Activated CD4-positive, alpha-beta T cell treated with anti-CD3 and anti-CD28 coated beads, Interleukin-2, amount 10 ng/mL, durations not matched to agents 7 days and 5 days (primary cell): ENCODE measurements at places on chromosomes 13 and 19. TPM values are rescaled to one million over a fixed set of nuclear protein-coding genes. Genes with fewer than 3 reads are reported as not detected.
A peak's percentile ranks its signal among the peaks of the same experiment; 100 is the strongest.

- no peaks in the 10 kb centered on the region for H3K36me3 ChIP-seq
- no peak overlapping the region for H3K4me3 ChIP-seq
- DNase-seq, result peak; percentile 53
- H3K27ac ChIP-seq, result no peak overlapping the region
Measured at GRCh38 chr13:32267836-32268439, 47.2 kb downstream of the ZAR1L start.

- H3K4me3 ChIP-seq, result no peak overlapping the region
- no peaks in the 10 kb centered on the region for H3K36me3 ChIP-seq
- H3K4me1 ChIP-seq, result no peaks in the 10 kb centered on the region
- no peak for DNase-seq
- no peaks in the 10 kb centered on the region for H3K27me3 ChIP-seq
Measured at GRCh38 chr19:20367811-20368294, 197.7 kb downstream of the ZNF737 start.

DNA sequence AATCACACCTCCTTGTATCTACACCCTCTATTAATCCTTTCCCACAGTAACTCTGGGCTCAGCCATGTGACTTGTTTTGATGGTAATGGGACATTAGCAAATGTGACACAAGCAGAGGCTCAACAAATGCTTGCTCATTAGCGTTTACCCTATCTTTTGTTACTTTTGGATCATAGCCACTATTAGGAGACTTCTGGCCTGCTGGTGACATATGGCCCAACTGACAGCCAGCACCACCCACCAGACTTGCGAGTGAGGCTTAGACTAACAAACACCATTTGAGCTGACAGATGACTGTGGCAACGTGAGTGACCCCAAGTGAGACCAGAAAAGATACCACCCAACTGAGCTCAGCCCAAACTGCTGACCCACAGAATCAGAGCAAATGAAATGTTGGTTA lies 154.1 kb downstream of the OLFM4 start:
- no peaks in the 10 kb centered on the region for H3K27me3 ChIP-seq
- no peaks in the 10 kb centered on the region for H3K4me1 ChIP-seq
- H3K27ac ChIP-seq, result no peak overlapping the region
- H3K36me3 ChIP-seq, result no peaks in the 10 kb centered on the region

DNA sequence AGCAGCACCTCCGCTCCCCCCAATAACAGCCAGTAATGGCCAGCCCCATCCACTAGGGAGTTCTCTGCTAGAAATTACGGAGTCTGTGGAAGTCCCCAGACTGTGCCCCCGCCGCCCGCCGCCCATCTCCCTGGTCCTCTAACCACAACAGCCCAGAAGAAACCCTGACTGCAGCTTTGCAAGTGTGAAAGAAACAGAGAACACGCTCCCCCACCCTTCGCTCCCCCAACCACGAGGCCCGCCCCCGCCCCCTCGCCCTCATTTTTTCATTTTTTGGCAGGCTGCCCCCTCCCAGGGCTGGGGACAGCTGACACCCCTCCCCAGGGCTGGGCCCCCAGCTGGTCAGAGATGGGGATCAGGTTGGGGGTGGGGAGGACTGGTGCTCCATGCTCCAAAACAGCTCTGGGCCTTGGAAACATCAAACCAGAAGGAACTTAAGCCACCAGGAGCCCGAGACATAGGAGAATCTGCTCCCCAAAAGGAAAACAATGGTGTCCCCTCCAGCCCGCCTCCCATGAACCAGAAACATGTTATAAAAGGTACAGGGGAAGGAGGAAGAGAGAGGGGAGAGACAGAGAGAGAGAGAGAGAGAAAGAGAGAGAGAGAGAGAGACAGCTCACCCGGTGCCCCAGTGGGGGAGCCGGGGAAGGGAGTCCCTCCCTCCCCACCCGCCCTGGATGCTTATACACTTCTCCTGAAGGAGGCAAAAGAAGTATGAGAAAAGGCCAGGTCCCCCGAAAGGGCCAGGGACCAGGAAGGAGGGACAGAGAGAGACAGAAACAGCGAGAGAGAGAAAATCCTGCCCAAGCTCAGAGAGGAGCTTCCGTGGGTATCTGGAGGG lies 29.8 kb upstream of the ASF1B start:
- H3K36me3 ChIP-seq, result peaks cover 16% of the 10 kb centered on the region
- peak overlapping the region; percentile 70 for H3K4me3 ChIP-seq
- H3K4me1 ChIP-seq, result peaks cover 23% of the 10 kb centered on the region
- peak overlapping the region; percentile 87 for H3K27ac ChIP-seq

DNA sequence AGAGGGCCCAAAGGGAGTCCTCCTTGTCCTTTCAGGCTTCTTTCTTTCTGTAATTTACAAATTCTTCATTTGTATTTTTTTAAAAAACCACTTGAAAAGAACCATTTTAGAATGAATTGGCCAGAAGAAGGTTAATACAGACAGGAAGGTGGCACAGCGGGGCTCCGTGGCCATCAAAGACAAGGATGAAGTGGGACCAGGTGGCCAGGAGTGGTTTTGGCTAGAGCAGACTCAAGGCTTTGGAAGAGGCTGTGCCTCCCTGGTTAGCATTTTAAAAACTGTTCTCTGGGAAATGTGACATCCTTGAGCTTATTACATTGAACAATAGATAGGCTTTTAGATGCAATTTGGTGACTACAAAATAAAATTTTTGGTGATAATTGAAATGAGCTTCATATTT lies 48.4 kb downstream of the ATP8A2 start:
- peaks cover 2% of the 10 kb centered on the region for H3K4me1 ChIP-seq
- H3K27me3 ChIP-seq, result peaks cover 21% of the 10 kb centered on the region
- H3K4me3 ChIP-seq, result no peak overlapping the region

DNA sequence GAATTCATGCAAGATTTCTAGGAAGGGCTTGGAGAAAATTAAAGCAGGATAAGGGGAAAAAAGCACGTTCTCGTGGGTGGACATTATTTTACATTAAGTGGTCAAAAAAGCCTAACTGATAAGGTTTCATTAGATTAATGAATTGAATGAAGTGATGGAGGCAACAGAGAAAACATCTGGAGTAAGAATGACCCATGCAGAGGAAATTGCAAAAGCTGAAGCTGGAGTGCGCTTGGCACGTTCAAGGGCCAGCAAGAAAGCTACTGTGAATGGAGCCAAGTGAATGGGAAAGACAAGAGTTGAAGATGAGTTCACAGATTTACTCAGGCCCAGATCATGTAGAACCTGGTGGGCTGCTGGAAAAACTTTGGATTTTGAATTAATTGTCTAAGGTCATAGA lies 777.9 kb downstream of the DACH1 start:
- no peak overlapping the region for H3K27ac ChIP-seq
- DNase-seq, result no peak
- no peaks in the 10 kb centered on the region for H3K27me3 ChIP-seq
- H3K4me3 ChIP-seq, result no peak overlapping the region
- no peaks in the 10 kb centered on the region for H3K4me1 ChIP-seq
- H3K36me3 ChIP-seq, result no peaks in the 10 kb centered on the region

GRCh38 chr19:56837004-56837403 lies 3.5 kb downstream of the PEG3 start:
- no peak overlapping the region for H3K4me3 ChIP-seq
- H3K27ac ChIP-seq, result no peak overlapping the region
- DNase-seq, result no peak

- peak overlapping the region; percentile 5 for H3K27ac ChIP-seq
- no peaks in the 10 kb centered on the region for H3K27me3 ChIP-seq
- H3K36me3 ChIP-seq, result peaks cover 67% of the 10 kb centered on the region
- DNase-seq, result no peak
Measured at GRCh38 chr13:98475522-98475921, 101.4 kb downstream of the STK24 start.

- no peaks in the 10 kb centered on the region for H3K27me3 ChIP-seq
- H3K27ac ChIP-seq, result no peak overlapping the region
- H3K36me3 ChIP-seq, result peaks cover 47% of the 10 kb centered on the region
- H3K4me1 ChIP-seq, result peaks cover 9% of the 10 kb centered on the region
Measured at GRCh38 chr13:41944229-41944628, 16.7 kb downstream of the VWA8 start.

GRCh38 chr13:19596960-19597361 lies 35.6 kb upstream of the TPTE2 start:
- H3K4me3 ChIP-seq, result no peak overlapping the region
- DNase-seq, result no peak
- no peaks in the 10 kb centered on the region for H3K36me3 ChIP-seq
- peaks cover 27% of the 10 kb centered on the region for H3K27me3 ChIP-seq

DNA sequence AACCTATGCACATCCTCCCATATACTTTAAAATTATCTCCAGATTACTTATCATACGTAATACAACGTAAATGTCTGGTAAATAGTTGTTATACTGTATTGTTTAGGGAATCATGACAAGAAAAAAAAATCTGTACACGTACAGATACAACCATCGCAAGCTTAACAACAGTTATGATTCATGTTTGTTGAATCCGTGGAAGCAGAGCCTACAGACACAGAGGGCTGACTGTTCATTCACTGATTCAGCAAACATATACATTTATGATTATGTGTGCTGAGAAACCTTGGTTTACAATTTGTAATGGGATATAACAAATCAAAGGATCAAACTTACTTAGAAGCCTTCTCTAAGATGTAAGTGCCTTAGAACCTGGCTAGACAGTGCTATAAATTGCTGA lies 1.5 kb downstream of the ZNF260 start:
- no peak for DNase-seq
- peaks cover 23% of the 10 kb centered on the region for H3K4me1 ChIP-seq
- no peaks in the 10 kb centered on the region for H3K27me3 ChIP-seq
- H3K4me3 ChIP-seq, result peak overlapping the region; percentile 51
- peaks cover 62% of the 10 kb centered on the region for H3K36me3 ChIP-seq

Gene FGF22
- 0.12 TPM for total RNA-seq

Gene ZNF547
- 4.6 TPM for total RNA-seq

Gene PRTN3
- total RNA-seq, result not detected

Gene LSM14A
- total RNA-seq, result 141 TPM
